ENCODE measurements at places on chromosomes 13 and 19.

DNA sequence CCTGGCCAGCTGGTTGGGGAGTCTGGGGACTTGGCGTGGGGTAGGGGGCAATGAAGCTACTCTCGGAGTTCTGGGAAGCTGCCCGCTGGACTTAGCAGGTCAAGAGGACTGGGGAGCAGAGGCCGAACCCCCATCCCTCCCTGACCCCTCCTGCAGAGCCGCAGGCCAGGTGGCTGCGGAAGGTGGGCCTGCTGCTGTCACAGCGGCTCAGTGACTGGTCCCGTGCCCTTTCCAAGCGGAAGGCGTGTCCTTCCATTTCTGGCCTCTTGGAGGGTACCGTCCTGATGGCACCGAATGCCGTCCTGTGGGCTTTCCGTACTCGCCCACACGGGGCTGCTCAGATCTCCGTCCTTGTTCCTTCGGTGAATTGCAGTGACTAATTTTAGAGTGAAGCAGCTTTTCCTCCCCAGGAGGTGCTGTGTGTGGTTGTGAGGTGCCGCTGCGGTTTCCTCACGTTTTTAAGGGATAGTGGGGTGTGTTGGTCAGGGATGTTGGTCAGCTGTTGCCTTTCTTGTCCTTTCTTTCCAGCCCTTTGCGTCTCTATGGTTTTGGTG lies 20.8 kb downstream of the DOT1L start:
- no peak for DNase-seq

DNA sequence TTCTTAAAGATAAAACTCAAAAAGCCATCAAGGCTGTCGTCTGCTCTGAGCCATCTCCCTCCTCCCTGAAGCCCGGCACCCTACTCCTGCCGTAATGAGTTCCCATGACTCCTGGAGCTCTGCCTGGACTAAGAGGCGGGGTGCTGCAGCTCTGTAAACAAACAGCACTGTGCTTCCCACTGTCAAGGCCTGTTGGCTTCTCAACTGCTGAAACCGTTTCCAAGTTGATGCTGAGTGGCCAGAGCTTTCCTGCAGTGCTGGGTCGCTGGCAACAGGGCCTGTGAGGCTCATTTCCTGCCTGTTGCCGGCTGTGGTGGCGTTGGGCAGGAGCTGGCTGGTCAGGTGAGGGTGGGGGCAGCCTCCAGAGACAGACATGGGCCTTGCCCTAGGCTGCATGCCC lies 26.7 kb upstream of the ISYNA1 start:
- DNase-seq = no peak

DNA sequence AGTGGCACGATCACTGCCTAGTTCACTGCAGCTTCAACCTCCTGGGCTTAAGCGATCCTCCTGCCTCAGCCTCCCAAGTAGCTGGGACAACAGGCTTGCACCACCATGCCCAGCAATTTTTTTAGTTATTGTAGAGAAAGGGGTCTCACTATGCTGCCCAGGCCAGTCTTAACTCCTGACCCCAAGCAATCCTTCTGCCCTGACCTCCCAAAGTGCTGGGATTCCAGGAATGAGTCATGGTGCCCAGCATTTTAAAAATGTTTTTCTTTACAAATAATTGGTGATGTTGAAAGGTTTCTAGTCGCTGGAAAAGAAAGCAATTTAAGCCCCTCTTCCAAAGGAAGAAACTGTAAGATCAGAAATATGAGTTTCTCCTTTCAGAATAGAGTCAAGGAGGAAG lies 19.4 kb downstream of the DYRK1B start:
- DNase-seq = no peak

- DNase-seq = no peak
Observed at GRCh38 chr13:33052506-33053280, 36.5 kb downstream of the KL start.

DNA sequence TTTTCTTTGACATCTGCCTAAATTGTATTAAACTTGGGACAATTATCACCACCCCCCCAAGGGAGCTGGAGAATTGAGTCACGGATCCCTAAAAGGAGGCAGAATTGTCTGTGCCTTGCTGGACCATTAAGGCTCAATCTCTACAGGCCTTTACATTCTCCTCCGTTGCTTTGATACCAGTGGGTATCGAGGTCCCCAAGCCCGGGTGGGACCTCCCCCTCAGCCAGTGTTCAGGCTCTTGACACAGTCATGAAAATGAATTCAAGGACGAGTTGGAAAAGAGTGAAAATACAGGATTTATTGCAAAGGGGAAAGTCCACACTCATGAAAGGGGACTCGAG lies 5.6 kb downstream of the PPP1R15A start:
- DNase-seq = no peak

- no peak for DNase-seq
Observed at GRCh38 chr13:28705461-28706083, 13.2 kb downstream of the SLC46A3 start.

DNA sequence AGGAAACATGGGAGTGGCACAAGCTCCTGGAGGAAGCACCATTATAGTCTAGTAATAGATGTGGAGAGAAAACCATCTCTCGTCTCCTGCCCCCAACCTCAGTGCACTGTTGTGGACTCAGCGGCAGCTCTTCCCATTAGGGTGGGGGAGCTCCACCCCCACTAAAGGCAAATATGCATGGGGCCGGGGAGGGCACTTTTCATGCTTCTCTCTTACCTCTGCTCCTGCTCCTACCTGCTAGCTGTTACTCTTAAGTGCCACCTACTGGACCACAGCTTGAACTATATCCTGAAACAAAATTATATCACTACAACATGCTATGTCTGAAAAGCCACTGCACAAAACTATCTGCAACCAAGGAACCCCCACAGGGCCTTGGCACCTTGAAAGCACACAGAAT lies 112.6 kb upstream of the DACH1 start:
- no peak for DNase-seq

DNA sequence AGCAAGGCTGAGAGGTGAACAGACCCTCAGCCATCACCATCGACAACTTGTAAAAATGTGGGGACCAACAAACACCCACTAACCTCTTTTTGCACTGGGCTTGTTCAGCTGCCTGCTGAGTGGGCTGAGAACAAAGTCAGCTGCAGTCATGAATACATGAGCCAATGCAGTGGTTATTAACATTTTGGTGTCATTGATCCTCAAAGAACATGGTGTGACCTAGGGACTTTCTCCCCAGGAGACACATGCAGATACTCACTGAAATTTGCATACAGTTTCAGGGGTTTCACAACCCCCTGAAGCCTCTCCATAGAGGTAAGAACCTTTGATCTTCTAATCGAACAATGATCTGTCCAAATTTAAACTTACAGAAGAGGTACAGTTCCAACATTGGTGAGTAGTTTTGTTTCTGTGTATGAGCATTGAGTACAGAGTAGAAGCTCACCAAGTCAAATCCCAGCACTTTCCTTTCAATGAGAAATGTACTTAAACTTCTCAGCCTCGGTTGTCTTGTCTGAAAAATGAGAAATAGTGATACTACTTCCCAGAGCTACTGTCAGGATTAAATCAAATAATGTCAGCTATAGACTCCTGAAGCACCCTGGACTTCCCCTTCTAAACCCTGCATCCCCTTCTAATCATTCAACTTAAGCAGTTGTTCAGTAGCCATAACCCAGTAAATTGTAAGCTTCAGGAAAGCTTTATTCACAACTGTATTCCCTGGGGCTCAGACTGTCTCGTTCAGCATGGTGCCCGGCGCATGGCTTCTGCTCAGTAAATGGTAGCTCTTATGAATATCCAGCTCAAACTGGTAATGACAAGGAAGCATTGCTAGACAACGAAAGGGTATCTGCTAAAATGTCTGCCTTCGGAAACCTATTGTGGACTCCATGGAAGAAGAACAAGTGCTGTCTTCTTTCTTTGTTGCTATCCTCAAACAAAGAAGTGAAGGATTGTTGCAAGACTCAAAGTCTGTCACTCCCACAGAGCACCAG lies 148.7 kb downstream of the FOXO1 start:
- no peak for DNase-seq

GRCh38 chr13:45682494-45683008 lies 19.6 kb upstream of the CBY2 start:
- no peak for DNase-seq

DNA sequence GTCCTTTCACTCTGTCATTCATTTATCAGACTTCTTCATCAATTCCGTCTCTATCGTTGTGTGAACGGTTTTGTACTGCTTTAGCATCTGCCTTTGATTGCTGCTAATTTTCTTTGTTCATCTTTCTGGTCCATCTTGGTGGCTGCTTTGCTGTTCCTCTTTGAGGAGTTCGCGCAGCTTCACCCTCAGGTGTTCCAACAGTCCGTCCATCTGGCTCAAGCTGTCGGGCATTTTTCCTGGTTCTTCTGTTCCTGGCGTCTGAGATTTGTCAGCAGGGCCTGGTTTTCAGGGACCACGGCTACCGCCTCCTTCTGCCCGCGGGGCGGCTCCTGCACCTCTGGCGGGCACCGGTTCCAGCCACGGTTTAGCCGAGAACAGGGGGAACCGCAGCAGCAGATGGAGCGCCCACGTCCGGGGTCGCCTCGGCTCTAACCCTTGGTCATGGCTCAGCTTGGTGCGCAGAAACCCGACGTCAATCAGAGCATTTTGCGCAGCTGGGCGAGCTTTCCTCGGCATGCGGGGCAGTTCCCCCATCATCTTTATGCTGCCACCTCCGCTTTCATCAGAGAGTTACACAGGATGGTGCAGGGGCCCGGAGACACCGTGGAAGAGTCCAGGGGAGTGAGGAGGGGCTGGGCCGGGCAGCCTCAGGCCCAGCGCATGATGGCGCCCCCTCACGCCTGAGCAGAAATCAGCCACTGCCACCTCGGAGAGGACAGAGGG lies 89.5 kb downstream of the ZNF100 start:
- DNase-seq = no peak

- no peak for DNase-seq
Observed at GRCh38 chr13:58302349-58302748, 670.8 kb downstream of the PCDH17 start.

DNA sequence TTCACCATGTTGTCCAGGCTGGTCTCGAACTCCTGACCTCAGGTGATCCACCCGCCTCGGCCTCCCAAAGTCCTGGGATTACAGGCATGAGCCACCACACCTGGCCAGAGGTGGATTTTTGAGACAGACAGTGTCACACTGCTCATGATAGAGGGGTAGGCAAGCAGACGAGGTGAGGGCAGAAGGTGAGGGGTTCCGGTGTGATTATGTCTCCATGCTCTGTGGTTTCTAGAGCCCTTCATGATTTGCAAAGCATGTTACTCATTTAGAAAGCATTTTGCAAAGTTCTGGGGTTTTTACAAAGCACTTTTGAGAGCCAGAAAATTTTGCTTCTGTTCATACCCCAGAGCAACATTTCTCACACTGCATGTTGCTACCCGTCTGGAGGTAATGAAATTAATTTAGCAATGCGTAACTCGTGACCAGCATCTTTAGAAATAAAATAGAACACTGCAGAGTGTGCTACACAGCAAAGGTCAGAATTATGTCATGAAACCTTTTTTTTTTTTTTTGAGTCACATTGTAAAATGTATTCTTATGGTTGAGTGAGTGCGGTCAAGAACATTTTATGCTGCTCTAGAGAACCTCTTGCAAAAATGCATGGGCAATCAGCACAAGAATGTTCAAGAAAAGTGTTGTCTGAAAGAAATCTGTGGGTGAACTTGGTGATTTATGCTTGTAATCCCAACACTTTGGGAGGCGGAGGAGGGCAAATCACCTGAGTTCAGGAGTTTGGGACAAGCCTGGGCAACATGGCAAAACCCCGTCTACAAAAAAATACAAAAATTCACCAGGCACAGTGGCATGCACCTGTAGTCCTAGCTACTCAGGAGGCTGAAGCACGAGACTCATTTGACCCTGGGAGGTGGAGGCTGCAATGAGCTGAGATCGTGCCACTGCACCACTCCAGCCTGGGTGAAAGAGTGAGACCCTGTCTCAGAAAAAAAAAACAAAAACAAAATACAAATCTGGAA lies 58.0 kb downstream of the MAP4K1 start:
- no peak for DNase-seq

- DNase-seq = no peak
Observed at GRCh38 chr19:18594096-18594823, 5.7 kb downstream of the REX1BD start.

- DNase-seq = no peak
Observed at GRCh38 chr13:93218583-93218982, 8.0 kb upstream of the GPC6 start.

DNA sequence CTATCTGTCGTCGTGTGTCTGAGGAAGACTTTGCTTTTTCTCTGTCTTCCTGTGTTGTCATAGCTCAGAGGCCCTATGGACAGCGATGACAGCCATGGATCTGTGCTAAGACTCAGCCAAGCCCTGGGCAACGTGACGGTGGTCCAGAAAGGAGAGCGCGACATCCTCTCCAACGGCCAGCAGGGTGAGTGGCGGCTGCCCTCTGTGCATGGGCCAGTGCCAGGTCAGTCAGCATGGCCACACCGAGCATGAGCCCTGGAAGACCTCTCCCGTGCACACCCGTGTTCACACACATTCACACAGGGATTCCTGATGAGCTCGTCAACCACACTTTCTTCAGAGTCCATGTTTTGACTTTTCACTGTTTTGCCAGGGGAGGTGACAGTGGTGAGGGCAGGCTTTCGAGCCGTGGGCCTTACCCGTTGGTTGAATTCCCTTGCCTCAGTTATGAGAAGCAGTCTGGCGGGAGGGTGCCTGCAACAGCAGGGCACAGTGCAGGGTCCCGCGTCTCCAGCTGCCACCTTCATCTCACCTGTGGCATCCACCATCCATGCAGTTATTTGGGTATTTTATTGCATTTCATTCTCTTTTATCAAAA lies 20.2 kb downstream of the NAXD start:
- DNase-seq = no peak

DNA sequence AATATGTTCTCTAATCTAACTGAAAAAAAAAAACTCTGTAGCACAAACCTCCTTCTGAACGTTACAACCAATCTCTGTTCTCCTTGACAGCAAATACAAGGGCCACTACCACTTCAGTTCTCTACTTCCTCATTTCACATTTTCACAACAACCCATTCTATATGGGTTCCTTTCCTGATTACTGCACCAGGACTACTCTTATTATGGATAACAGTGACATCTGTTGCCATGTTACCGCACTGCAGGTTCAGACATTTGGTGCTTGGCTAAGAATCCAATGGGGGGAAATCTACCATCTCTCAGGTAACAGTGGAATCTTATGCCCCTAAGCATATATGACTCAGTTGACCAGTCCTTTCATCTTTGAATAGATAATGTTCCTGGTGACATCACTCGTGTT lies 11.6 kb upstream of the FPR3 start:
- DNase-seq = no peak

DNA sequence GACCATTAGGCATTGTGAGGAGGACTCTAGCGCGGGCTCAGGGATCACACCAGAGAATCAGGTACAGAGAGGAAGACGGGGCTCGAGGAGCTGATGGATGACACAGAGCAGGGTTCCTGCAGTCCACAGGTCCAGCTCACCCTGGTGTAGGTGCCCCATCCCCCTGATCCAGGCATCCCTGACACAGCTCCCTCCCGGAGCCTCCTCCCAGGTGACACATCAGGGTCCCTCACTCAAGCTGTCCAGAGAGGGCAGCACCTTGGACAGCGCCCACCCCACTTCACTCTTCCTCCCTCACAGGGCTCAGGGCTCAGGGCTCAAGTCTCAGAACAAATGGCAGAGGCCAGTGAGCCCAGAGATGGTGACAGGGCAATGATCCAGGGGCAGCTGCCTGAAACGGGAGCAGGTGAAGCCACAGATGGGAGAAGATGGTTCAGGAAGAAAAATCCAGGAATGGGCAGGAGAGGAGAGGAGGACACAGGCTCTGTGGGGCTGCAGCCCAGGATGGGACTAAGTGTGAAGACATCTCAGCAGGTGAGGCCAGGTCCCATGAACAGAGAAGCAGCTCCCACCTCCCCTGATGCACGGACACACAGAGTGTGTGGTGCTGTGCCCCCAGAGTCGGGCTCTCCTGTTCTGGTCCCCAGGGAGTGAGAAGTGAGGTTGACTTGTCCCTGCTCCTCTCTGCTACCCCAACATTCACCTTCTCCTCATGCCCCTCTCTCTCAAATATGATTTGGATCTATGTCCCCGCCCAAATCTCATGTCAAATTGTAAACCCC lies 2.8 kb upstream of the CEACAM5 start:
- DNase-seq = no peak

All from pulmonary artery endothelial cell (primary cell).